ENCODE measurements at places on chromosomes 1 and 21.

DNA sequence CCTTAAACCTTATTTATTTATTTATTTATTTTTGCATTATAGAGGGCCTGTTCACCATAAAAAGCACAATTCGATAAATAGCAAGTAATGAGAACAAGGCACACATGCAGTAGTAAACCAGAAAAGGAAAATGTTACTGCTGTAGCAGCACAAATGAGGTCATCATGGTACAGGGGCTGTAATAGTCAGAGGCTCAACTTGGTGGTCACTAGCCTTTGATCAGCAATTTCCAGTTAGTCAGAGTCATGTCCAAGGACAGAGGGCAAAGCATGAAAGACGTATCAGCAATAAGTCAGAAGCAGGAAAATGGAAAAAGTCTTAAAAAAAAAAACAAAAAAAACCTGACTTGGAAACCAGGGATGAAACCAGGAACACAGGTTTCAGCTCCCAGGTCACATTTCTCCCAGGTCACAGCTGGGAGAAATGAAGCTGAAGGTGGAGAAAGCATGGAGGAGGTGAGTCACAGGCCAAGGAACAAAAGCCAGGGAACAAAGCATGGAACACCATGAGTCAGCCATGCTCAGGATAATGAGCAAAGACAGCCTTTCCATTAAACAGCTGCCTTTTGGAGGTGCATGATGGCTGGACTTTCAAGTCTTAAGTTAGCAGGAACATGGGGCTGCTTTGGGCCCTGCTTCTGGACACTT is 556.3 kb downstream of the LTN1 start:
- no peak for DNase-seq

GRCh38 chr1:56788588-56788987 is 30.6 kb downstream of the FYB2 start:
- no peak for DNase-seq

DNA sequence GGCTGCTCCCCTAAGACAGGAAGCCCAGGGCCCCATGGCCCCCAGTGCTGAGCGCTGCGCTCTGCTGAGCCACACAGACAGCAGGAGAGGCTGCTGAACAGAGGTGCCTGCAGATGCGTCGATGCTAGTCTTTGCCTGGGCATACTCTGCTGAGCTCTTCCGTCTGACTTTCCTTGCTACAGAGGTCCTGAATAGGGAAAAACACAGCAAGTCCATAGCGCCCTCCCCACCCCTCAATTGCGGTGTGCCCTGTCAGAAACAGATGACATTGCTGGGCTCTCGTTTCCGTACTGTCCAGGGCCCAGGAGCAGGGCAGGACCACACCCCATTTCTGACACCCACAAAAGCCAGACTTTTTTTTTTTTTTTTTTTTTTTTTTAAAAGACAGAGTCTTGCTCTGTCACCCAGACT is 252.5 kb downstream of the SDCCAG8 start:
- DNase-seq, result no peak

DNA sequence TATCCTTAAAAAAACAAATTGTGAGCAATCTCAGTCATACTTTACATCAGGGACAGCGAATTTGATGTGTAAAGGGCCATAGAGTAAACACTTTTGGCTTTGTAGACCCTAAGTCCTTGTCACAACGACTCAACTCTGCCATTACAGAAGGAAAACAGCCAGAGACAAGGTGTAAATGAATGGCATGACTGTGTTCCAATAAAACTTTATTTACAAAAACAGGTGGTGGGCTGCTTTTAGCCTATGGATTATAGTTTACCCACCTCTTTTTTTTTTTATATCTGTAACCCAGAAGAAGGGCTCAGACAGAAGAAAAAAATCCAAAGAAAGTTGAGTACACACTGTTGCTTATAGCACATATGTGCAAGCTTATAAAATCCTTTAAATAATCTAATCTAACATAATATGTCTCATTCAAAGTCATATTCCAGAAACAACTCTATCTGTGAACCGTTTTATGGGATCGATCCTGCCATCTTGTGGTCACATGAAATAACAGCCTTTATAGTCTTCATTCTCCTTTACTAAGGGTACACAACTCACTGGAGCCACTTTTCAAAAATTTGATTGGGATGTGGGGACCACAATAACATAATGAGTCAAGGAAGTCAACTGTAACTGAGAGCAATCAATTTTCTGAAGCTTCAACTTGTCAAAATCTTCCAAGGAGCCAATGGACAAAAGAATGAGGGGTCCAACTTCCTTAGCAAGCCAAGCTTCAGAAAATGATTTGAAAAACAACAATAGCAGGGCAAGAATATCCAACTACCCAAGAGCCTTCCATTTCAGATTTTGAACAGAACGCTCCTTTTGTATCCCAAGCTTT is 142.2 kb upstream of the KRTAP19-8 start:
- DNase-seq, result no peak

GRCh38 chr1:208559597-208560329 is 315.6 kb upstream of the PLXNA2 start:
- no peak for DNase-seq

DNA sequence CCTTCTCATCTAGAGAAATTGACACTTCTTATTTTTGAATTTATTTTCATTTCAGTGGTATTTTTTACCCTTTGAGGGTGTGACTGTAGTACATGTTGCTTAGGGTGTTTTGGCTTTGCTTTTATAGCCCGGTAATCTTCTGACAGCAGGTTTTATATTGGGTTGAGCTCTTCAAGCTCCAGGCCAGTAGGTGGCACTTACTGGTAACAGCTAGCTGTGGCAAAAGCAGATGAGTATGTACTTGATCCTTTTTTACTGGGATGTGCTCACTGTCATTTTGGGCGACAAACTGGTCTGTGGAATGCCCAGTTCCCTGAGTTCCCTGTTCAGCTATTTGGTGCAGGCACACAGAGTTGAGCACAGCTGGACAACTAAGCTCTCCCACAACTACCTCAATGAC is 916.2 kb upstream of the B3GALT2 start:
- DNase-seq, result no peak

DNA sequence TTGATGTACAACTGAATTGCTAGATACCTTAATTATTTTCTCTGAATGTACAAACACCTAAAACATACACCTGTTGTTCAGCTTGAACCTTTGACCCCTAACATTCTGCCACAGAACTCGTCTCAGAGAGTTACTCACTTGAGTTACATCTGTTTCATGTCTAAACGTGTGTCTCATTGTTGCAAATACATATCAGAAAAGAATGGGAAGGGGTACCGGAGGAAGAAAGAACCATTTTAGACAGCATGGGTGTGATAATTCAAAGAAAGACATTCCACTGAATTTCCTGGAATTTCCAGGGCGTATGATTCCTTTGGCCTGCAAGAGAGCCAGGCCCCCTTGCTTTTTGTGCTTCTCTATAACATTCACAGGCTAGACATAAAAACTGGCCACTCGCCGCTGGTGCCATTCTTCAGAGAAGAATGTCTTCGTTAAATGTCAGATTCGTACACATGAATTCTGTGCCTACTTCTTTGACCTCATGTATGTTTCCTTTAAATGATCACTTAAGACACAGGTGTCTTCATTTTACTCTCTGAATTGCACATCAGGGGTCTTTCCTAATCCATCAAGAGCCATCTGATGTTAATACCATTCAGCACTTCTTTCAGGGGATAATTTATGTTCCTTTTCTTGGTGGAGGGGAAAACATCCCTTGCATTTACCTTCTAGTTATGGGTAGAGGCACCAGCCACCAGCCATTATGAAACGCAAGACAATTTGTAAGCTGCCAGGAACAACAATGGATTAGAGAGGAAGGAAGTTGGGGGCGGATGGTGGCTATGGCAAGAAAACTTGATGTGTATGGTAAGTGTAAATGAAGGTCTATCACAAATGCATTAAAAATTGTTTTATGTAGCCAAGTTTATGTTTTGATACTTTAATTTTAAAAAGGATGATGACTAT is 12.7 kb downstream of the ATF3 start:
- DNase-seq, result no peak

- DNase-seq, result no peak
Measured at GRCh38 chr1:119475866-119476439, 31.1 kb upstream of the HSD3B1 start.

DNA sequence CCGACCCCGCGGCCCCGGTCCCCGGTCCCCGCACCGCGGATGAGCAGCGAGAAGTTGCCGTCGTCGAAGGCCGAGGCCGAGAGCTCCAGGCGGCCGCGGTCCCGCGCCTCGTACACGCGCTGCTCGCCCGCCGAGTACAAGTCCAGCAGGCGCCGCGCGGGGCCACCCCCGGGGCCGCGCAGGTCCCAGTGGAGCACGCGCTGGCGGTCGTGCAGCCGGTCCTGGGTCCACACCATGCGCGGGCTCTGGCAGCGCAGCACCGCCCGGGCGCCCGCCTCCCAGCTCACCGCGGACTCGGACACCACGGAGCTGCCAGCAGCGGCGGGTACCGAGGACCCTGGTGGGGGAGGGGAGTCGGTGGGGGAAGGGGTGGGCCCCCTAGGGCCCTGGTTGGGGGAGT is 2.9 kb downstream of the MXRA8 start:
- DNase-seq, result no peak

GRCh38 chr1:151984313-151984956 is 9.2 kb downstream of the S100A10 start:
- DNase-seq, result no peak

DNA sequence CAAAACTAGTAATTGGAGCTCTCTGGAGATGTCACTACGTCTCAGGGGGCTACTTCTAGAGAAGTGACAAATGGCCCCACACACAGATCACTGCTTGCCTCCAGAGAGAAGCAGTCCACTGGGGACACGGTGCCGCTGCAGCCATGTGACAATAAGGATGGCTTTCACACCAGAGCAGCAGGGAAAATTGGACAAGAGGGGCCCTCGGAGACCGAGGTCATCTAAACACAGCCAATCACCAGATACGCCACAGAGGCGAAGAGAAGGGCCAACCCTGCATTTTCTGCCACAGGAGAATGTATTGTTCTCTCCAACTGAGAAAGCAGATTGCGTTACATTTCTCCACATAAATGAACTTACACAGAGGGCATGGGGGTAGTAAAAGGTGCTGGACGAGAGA is 51.2 kb upstream of the TIAM1 start:
- no peak for DNase-seq

All from stimulated activated CD8-positive, alpha-beta memory T cell treated with anti-CD3 and anti-CD28 coated beads, Interleukin-15, amount 100 ng/mL, for 4 hours (primary cell).